NCI-H2029 treated with DMSO at 0.1 percent for 48 hours (cell line): ENCODE measurements at places on chromosomes 7 and 10.

GRCh38 chr7:116524609-116525297, at the start of gene CAV1:
Gene CAV1, plus strand, starts transcription at chr7:116525036. Its CDS starts 27 bp downstream, at chr7:116525063.
- DNase-seq = no peak

GRCh38 chr7:69364813-69365643, 233.2 kb upstream of the AUTS2 start:
- DNase-seq = no peak

DNA sequence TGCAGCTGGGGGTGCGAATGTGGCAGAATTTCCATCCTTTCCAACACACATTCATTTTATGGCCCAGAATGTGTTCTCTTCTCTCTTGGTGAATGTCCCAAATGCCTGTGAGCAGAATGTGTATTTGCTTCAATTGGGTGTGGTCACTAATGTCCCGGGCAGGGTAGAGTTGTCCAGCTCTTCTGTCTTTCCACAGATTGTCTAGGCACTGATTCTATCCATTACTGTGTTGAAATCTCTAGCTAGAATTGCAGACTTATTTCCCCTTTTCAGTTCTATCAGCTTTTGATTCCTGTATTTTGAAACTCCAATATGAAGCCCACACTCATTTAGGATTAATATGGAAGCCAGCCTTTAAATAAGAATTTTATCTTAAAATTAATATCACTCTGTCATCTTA, 14.0 kb upstream of the AKR1E2 start:
- no peak for DNase-seq

DNA sequence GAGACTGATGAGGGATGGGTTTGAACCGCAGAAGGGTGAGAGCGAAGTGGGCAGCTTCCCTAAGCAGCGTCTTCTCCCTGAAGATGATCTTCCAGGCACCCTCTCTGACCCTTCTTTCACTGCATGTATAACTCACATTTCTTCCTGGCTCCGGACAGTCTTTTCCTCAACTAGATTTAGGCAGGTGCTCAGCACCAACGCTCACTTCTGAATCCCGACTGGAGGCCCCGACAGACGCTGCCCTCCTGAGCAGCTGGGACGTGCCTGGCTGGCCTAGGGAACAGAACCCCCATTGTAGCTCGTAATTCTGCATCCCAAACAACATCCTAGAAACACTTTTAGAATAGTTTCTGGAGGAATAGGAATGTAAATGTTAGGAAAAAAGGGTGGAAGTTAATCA, 206.6 kb downstream of the DIP2C start:
- DNase-seq = no peak

GRCh38 chr10:76411729-76412435, 980.5 kb downstream of the LRMDA start:
- no peak for DNase-seq
